HEK293T (cell line): ENCODE measurements at places on chromosomes 12 and 14.

GRCh38 chr12:64491718-64492117 is 39.8 kb downstream of the TBK1 start:
- DNase-seq, result no peak

DNA sequence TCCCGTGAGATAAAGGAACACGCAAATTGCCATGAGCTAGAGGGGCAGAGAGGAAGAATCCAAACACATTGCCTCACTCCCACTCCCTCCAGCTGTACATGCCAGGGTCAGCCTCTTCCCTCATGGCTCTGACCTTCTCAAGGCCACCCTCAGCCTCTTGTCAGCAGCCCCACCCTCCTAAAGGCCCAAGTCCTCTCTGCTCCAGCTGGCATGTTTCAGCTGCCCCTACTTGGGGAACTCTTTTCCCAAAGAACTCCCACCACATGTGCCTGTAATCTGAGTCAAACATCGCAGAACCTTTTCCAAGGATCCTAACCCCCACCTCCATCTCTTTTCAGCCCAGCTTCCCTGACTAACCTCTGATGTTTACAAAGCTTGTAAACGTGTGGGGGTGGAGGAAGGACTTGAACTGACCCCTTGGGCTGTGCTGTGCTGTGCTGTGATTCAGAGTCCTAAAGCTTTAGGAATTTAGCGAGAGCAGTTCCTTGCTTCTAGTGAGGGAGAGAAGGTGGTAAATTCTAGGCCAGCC is 7.3 kb upstream of the CACNB3 start:
- no peak for DNase-seq

DNA sequence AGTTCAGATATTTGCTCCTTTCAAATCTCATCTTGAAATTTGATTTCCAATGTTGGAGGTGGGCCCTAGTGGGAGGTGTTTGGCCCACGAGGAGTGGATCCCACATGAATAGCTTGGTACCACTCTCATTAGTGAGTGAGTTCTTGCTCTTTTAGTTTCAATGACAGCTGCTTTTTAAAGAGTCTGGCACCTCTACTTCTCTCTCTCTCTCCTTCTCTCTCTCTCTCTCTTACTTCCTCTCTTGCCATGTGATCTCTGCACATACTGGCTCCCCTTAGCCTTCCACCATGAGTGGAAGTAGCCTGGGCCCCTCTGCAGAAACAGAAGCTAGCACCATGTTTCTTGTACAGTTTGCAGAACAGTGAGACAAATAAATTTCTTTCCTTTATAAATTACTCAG is 25.1 kb downstream of the GPR65 start:
- DNase-seq, result no peak

GRCh38 chr12:30874455-30875321 is 51.9 kb upstream of the TSPAN11 start:
- DNase-seq, result peak; percentile 28

GRCh38 chr14:94176808-94177207 is 2.7 kb downstream of the PPP4R4 start:
- DNase-seq, result no peak

- no peak for DNase-seq
These were observed 93.6 kb downstream of the KCNK10 start for GRCh38 chr14:88229428-88229827.

GRCh38 chr12:103793046-103793445 is 48.0 kb downstream of the NT5DC3 start:
- DNase-seq, result no peak

- DNase-seq, result no peak
These were observed 426.2 kb downstream of the BCAT1 start for GRCh38 chr12:24522736-24523135.

- DNase-seq, result no peak
These were observed 27.4 kb upstream of the BTBD6 start for GRCh38 chr14:105220699-105221597.

GRCh38 chr12:119728444-119728745 is 60.5 kb downstream of the PRKAB1 start:
- DNase-seq, result no peak

DNA sequence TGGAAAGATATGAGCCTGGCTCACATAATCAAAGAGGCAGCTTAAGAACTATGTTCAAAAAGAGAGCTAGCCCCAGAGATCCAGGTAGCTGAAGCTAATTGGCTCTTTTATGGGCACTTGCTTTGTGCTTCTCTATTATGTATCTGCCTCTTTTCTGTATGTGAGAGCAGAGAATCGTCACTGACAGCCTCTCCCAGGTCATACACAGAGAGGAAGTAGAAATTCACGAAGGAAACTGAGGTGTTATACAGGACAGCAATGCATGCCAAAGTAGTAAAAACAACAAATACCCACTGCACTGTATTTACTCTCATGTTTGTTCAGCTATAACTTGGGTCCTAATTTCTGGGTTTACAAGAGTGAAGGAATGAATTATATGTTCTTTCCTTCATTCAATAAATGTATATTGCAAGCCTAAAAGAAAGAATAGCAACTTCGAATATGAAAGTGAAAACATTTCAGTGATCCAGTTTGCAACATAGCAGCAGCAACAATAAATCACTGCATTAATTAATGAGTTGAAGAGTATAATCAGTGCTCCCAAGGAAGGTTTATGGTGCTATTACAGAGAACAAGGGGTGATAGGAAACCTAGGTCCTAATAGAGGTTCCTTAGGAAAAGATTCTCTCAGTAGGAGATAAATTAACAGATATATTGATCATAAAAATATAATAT is 47.1 kb upstream of the ATXN7L3B start:
- no peak for DNase-seq

DNA sequence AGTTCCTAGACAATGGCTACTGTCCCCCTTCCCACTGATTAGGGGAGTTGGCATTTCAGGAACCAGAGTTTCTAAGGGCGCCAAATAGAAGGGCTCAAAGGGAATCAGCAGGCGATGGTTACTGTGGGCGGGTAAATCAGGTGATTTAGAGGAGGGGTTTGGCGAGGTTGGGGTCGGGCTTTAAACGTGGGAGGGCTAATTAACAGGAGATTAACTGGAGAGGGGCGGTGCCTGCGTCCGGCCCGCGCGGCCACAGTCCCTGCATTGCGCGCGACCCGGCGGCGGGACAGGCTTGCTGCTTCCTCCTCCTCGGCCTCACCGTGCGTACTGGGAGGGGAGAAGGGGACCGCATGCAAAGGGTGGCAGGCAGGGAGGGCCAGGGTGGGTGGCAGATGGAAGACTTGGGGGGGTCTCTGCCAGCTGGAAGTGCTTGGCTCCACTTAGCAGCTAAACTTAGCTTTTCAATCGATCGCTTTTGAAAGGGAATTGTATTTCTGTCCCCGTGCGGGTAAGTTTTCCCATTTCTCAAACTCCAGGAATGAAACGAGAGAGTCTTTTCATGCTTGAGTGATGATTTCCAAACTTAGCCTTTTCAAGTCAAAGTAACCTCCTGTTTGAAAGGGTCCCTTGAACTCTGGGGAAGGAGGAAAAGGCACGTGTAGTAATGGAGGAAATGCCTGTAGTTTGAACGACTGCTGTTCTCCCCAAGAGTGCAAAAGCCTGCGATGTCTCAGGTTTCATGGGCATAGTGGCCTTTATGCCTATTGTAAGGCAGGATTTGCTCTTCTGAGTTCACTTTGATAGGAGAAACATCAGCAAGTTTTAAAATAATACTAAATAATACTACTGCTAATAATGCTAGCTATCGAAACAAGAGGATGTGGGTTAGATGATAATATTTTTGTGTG is at the start of gene MGST1:
TSS of gene MGST1 (plus strand) at position 255 of the 908 bp plus-strand sequence. CDS start 6,608 bp downstream, outside the sequence.
- DNase-seq, result peak; percentile 42

DNA sequence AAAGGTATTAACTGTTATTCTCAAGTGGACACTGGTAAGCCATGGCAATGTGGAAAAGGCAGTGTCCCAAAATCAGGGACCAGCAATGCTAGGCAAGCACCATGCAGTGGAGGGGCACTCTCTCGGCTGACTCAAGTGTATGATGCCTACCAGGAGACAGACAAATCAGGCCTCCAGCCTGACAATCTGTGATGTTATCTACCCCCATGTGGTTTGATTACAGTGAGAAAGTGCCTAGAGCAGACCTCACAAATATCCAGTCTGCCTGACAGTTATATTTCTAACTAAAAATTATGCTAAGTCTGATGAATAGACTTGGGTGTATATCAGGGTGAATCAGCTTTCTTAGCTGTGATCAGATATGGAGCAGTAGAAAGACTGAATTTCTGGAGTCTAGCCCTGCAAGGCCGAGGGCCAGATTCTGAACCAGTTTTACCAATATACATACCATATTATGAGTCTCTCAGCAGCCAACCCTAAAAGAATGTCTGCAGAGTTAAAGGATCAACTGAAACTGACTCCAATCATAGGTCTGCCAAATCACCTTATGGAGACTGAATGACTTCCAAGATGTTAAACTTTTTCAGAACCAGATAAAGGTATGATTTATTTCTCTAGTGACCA is 3.2 kb downstream of the PLBD1 start:
- no peak for DNase-seq

GRCh38 chr12:68622250-68622649 is 11.6 kb downstream of the RAP1B start:
- DNase-seq, result no peak

DNA sequence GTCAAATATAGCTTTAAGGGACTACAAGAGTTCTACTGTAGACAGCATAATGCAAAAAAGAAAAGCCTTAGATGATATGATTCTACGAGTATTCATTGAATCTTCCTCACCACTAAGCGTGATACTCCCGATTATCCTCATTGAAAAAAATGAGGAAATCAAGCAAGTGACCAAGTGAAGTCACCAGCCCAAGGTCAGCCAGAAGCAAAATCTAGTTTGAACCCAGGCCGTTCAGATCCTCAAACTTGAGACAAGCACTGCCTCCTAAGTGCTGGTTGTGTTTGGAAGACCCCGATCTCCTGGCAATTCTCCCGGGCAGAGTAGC is 845 bp downstream of the GIT2 start:
- DNase-seq, result no peak

DNA sequence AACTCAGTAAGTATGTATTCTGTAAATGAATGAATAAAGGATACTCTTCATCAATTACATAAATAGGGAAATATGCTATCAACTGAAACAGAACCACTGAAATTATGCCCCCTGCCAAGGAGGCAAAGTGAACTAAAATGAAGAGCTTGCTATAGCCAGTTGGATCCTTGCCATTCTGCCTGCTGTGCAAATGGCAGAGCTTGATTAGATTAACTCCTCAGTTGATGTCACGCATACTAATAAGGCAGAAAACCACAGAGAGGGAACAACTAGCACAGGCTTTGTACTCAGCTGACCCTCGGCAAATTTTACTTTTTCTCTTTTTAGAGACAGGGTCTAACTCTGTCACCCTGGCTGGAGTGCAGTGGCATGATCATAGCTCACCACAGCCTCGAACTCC is 36.7 kb upstream of the FERMT2 start:
- no peak for DNase-seq

DNA sequence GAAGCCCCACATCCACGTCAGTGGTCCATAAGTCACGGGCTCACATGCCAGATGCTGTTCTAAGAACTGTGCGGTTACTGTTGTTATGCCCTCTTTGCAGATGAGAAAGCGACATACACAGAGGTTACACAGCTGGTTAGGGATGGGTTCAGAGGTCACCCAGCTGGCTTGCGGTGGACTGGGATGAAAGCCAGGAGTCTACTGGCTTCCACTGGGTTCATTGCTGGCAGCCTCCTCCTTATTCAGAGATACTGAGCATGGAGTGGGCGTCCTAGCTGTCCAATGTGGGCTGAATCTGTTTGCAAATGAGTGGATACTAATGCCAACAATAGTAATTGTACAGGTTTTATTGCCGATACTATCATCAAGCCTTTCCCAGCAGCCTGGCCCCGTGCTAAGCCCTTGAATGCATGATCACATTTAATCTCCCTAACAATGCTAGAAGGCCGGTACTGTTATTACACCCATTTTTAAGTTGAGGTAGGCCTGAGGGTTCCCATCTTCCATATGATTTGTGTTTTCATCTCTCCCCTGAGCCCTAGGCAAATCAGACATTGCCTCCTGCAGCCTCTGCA is 129.1 kb downstream of the PLXNC1 start:
- DNase-seq, result no peak

- no peak for DNase-seq
These were observed 7.7 kb upstream of the PPTC7 start for GRCh38 chr12:110590806-110591326.
